Femur (tissue), 1 donor: ENCODE measurements at places on chromosomes 12 and 14.

DNA sequence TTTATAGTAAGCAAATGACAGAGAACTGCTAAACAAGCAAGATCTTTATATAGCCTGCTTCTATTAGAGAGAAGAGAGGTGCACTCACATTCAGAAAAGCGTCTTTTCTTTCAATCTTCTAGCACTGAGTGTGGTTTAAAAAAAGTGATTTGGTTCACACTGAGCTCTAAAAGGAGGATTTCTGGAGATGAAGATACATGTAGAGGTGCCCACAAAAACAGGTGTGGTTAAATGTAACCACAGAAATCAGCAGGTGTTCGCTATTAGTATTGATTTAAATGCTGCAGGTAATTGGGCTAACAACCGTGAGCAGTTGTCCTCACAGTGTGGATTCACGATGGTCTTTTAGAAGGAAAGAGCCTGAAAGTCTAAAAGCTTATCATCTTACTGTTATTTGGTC lies 10.7 kb downstream of the PKP2 start:
- no peak for DNase-seq

- no peak for DNase-seq
Measured at GRCh38 chr14:85883966-85884365, 354.0 kb downstream of the FLRT2 start.

- DNase-seq = no peak
Measured at GRCh38 chr14:22630486-22630885, 13.7 kb downstream of the OR6J1 start.

DNA sequence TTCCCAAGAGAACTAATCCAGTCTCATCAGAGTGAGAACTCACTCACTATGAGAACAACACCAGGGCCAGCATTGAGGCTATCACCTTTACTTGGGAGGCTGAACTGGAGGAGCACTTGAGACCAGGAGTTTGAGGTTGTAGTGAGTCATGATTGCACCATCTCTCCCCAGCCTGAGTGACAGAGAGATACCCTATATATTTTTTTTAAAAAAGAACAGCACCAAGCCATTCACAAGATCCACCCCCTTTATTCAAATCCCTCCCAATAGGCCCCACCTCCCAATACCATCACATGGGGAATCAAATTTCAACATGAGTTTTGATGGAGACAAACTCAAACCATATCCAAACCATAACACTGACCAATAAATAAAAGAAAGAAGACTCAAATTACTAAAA lies 3.7 kb upstream of the TMX1 start:
- no peak for DNase-seq

- no peak for DNase-seq
Measured at GRCh38 chr14:50736932-50737419, 68.9 kb upstream of the SAV1 start.

GRCh38 chr14:53093206-53093605 lies 59.9 kb downstream of the DDHD1 start:
- no peak for DNase-seq

DNA sequence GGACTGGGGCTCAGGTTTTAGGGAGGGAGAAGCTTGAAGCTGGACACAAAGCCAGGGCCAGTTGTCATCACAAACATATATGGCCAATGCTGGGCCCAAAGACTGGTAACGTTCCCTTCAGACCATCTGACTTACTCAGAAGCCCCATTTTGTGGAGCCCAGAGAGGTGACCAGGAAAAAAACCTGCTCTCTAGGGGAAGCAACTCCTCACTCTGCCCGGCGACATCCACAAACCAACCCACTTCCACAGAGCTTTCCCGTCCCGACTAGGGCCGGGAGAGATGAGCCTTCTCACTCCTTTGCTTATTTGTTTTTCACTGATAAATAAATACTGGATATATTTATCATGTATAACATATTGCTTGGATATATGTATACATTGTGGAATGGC lies 180.9 kb upstream of the RTL1 start:
- no peak for DNase-seq

DNA sequence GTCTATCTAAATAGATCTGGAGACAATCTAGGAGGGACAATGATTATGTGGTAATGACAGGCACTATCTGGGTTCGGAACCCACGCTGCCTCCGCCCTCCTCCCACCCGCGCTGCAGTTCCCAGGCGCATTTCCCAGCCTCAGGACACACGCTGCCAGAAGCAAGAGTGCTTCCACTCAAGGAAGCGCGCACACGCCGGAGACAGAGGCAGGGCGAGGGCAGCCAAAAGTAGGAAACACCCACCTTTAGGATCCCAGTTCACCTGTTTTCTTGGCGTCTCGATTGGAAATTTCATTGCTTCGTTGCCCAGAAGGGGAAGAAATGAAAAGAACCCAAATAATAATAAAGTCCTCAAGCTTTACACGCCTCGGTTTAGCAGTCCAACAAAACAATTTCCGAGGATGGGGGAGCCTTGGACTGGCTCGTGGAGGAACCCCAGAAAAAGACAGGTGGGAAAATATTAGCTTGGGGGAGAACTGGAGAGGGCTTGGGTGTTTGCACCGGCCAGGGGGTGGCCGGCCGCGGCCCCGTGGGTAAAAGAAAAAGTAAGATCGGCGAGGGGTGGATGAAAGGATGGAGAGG lies 474 bp downstream of the KCNK10 start:
- DNase-seq = no peak

- DNase-seq = no peak
Measured at GRCh38 chr12:4161718-4162117, 111.8 kb upstream of the CCND2 start.

DNA sequence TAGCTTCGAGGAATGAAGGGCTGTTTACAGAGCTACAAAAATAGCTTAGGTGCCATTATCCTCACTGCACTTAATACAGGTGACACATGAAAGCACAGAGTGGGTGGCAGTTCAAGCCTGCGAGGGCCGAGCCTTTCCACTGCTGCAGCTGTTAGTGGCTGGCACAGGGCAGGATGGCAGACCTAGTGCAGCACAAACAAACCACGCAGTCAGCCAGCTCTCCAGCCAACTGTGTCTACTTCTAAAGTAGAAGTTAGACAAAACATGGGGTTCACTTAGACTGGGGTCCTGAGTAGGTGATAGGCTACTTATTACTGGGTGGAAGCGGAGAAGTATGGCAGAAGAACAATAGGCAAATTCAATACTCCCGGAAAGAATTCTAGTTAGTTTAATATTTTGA lies 95.4 kb downstream of the DUSP16 start:
- no peak for DNase-seq

DNA sequence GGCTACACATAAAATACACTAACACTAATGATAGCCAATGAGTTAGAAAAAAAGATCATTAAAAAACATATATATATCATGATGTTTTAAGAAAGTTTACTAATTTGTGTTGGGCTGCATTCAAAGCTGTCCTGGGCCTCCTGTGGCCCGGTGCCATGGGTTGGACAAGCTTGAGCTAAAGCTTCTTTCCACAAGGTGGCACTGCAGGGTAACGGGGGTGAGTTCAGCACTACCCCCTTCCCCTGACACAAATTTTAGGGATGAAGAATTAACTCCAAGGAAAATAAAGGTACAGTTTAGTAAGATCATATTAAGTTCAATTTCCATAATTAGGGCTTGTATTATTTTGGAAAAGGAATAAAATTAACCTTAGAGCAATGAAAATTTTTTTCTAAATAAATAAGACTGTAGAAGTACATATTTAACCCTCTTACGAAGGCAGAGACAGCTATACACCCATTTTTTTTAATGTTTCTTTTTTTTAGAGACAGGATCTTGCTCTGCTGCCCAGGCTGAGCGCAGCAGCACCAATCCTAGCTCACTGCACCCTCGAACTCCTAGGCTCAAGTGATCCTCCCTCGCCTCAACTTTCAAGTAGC lies 38.9 kb downstream of the PPP1R13B start:
- DNase-seq = peak; percentile 77

GRCh38 chr14:98770151-98770550 lies 501.8 kb downstream of the BCL11B start:
- DNase-seq = no peak

- DNase-seq = no peak
Measured at GRCh38 chr12:39010406-39010805, 105.0 kb upstream of the CPNE8 start.

DNA sequence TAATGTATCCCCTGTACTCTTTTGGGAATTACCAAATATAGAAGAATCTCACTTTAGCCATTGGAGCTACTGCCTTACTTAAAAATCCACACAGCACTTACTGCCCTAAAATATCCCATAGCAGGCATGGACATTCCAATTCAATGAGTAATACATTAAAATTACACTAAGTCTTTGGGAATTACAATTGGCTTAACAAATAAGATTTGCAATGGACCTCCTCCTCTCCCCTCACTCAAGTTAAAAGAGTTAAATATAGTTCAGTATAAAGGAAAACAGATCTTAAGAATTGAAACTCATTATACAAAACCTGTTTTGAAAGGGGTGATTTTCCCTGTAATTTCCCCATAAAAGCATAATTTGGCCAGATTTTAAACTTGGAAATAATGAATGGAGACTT lies 477.1 kb downstream of the SLC16A7 start:
- DNase-seq = no peak

GRCh38 chr12:38427442-38427841 lies 110.9 kb downstream of the ALG10B start:
- DNase-seq = no peak

DNA sequence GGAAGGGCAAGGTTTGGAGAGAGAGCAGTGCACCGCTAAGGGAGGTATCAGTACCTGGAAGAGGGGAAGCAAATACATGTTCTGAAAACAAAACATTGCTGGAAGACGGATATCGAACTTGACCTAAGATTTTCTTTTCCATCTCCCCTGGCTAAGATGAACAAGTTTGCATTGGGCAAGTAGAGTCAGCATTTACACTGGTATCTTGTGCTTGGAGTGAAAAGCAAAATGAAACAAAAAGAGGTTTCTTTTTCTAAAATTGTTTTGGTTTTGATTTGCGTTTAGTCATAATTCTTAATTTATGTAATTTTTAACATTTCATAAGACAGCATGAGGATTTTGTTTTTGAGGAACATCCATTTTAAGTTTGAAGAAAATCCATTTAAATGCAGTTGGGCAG lies 881.6 kb downstream of the NRXN3 start:
- DNase-seq = no peak

- DNase-seq = peak; percentile 70
Measured at GRCh38 chr14:89137526-89138163, 279.4 kb downstream of the FOXN3 start.

- no peak for DNase-seq
Measured at GRCh38 chr14:72638021-72638420, 255.9 kb downstream of the DPF3 start.

- DNase-seq = no peak
Measured at GRCh38 chr12:41101806-41102205, 86.3 kb upstream of the PDZRN4 start.

- no peak for DNase-seq
Measured at GRCh38 chr12:70835948-70836347, 84.6 kb downstream of the PTPRR start.

- no peak for DNase-seq
Measured at GRCh38 chr14:34129927-34130552, 179.2 kb upstream of the EGLN3 start.

DNA sequence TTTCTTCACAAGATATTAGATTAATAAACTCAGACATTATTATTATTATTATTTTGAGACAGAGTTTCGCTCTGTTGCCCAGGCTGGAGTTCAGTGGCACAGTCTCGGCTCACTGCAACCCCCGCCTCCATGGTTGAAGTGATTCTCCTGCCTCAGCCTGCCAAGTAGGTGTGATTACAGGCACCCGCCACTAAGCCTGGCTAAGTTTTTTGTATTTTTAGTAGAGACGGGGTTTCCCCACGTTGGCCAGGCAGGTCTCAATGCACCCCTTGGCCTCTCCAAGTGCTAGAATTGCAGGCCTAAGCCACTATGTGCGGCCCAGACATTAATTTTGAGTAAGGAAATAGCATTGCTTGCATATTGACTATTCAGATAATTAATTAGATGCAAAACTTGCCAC lies 554.9 kb upstream of the LRFN5 start:
- DNase-seq = no peak

DNA sequence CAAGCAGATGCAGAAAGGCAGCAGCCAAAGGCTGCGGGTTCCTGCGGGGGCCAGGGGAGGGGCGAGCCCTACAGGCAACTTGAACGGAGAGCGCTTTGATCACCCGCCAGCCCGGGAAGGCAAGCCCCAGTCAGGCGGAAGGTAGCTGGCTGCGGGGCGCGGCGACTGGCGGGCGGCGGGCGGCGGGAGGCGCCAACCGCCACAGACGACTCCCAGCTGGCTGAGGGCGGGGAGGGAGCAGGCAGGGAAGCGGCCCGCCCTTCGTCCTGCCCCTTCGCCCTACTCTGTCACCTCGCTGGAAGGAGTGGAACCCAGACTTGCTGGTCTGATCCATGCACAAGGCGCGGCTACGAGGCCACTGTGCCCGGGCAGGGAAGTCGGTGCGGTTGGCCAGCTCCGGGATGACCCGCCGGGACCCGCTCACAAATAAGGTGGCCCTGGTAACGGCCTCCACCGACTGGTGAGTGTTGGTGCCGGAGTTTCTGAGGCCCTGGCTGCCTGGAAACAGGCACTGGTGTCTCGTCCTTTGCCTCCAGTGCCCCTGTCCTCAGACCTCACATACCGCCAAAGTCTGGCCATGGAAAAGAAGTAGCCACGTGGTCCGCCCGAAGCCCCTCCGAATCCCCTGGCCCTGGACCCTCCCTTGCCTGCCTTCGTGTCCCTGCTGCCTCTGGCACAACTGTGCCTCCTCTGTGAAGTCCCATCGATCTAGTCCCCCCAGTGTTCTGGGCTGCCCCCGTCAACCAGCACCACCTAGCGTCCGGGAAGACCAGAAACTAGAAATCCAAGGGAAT lies 15.4 kb upstream of the CARMIL3 start:
- DNase-seq = peak; percentile 88

GRCh38 chr12:2844786-2845185 lies 10.0 kb upstream of the NRIP2 start:
- no peak for DNase-seq

- DNase-seq = no peak
Measured at GRCh38 chr12:78700565-78700964, 164.0 kb upstream of the SYT1 start.

DNA sequence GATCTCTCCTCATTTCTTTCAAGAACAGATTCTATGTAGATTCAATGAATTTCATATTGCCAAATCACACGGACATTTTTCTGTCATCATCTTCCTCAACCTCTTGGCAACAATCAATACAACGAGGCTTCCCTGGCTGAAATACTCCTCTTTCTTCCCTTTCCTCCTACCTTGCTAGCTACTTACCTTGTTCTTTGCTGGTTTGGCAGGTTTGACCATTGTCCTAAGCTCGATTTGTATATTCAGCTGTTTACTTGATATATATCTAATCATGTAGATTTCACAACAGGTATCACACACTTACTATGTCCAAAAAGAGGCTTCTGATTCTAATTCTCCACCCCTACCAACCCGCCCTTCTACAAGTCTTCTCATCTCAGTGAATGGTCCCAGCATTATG lies 23.6 kb downstream of the NDUFA12 start:
- DNase-seq = no peak

DNA sequence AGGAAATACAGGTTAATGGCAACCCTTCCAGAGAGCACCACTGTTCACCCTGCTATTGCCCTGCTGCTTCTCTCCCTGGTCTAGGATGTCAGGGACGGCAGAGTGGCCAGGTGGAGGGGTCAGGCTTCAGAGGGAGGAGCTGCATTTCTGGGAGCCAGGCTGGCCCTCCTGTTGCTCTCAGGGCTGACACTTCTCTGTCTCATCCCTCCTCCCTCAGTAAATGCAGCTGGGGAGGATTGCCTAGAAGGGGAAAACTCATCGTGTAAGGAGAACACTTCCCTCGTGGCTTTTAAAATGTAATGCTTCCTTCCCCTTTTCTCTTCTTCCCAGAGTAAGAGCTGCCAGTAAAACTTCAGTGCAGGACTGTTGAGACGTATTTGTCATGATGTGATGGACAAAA lies 20.8 kb downstream of the SUSD6 start:
- no peak for DNase-seq

GRCh38 chr14:85441909-85442643 lies 87.9 kb upstream of the FLRT2 start:
- DNase-seq = no peak
